ENCODE measurements at places on chromosomes 7 and 10. TPM values are rescaled to one million over a fixed set of nuclear protein-coding genes. Genes with fewer than 3 reads are reported as not detected.
A peak's percentile ranks its signal among the peaks of the same experiment; 100 is the strongest.

SMO gene
- 6.2 TPM for total RNA-seq

- DNase-seq = no peak
These were observed 90.6 kb downstream of the MTPN start for GRCh38 chr7:135886345-135887132.

FAM25G gene
- total RNA-seq = not detected

DNA sequence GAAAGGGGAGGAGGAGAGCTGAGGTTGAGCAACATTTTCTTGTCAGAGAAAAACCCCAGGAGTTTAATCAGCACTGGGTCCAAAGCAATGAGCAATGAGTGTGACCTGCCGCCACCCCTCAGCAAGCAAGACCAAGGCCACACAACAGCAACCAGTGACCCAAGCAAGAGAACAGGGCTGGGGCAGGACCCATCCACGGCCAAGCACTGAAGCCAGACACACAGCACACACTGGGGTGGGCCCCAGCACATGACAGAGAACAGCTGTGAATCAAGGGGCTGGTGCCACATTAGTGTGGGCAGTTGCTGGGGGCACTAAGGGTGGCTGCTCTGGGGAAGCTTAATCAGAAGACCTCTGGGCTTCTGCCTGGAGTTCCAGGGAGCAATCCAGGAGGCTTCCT is 16.2 kb downstream of the TMEM72 start:
- no peak for DNase-seq

TMEM196 gene
- not detected for total RNA-seq

GRCh38 chr10:68586606-68587305 is 26.6 kb downstream of the TET1 start:
- no peak for DNase-seq

ZNHIT1 gene
- total RNA-seq = 80.2 TPM

NPC1L1 gene
- total RNA-seq = 0.33 TPM

DNA sequence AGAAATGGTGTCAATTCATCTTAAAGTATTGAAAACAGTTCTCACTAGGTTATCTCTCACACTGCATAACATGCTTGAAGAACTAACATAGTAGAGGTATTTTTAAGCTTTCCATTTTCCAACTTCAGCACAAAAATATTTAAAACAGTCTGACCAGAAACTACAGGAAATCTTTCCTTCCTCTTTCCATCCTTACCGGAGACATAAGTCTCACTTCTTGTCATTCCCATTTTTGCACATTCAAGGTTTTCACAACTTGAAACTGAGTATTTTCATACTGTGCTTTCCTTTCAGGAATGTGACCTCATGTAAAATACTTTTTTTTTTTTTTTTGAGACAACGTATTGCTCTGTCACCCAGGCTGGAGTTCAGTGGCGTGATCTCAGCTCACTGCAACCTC is 45.2 kb downstream of the ARHGAP12 start:
- no peak for DNase-seq

GPR146 gene
- total RNA-seq = 24.1 TPM

DNA sequence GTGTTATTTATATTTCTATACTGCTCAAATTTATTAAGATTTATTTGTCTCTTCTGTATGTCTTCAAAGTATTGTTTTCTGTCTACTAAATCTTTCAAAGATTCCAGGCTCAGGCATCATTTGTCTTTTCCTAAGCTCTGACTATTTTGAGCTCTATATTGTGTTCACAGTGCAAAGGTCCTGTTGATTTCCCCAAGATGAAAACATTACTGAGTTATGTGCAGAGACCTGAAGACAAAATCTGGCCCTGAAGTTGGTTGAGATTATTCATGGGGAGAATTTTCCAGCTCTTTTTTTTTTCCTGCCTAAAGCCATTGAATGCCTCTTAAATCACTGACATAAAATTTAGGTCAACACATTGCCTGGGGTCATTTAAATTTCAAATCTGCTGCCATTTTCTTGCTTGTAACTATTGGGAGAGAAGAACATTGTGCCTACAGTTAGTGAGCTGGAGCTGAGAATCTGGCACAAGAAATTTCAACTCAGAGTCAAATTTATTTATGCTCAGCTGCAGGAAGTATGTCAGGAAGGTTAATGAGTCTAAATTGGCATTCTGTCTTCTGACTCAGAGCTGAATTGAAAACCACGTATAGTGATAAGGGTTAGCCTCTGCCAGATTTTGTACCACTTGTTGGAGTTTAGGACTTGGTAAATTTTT is 31.6 kb downstream of the CSTF2T start:
- DNase-seq = no peak

GRCh38 chr7:151310578-151310977 is 31.0 kb upstream of the NUB1 start:
- no peak for DNase-seq

- DNase-seq = no peak
These were observed 9.2 kb downstream of the CTBP2 start for GRCh38 chr10:125151170-125151552.

DNA sequence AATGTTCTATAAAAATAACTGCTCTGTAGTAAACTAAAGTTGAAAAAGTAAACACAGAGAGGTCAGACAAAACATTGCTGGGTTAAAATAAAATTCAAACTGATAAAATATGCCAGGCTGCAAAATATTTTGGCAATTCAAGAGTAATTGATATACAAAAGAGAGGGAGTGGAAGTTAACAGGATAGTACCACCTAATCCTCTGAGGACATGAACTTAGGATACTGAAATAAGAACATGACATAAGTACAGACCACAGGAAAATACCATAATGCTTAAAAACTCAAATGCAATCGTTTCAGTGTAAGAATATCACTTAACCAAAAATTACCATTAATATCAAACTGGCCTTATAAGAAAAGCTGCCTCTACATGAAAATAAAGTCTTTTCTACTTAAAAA is 37.6 kb upstream of the GPR22 start:
- DNase-seq = no peak

- no peak for DNase-seq
These were observed 13.9 kb downstream of the TUBAL3 start for GRCh38 chr10:5390607-5391205.

SLC13A1 gene
- not detected for total RNA-seq

DNA sequence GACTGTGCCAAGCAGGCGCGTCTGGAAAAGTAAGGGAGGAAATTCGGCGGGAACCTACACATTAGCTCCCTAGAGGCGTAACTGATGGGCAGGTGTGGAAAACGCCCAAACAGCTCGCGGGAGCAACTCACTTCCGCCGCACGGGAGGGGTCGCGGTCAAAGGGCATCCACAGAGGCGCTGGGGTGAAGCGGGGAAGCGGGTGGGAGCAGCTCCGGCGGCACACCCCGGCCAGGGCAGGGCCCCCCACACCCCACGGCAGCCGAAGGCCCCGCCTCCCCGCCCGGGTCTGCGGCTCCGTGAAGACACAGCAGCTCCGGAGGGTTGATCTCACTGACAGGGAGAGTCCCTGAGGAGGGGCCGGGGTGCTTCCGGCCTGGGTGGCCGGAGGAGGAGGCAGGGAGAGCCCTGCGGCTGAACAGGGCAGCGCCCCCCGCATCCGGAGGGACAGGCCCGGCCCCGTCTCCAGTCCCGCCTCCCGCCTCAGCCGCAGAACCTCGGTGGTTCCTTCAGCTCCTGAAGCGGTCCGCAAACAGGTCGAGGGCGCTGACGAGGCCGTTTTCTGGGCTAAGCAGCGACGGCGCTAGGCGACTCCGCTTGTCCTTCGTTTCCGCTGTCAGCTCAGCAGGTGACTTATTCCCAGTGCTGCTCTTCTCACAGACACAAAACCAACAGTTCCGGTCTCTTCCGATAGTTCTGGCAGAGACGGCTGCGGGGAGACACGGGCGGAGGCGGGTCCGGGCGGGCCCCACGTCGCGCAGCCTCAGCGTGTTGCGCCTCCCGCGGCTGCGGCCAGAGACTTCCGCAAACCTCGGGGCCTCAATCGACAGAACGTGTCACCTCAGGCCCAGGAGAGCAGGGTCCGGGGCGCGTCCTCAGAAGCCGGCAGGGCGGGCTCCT is 276.1 kb downstream of the DNAJB6 start:
- DNase-seq = no peak

- no peak for DNase-seq
These were observed 20.5 kb downstream of the CHCHD3 start for GRCh38 chr7:133061357-133061756.

DNA sequence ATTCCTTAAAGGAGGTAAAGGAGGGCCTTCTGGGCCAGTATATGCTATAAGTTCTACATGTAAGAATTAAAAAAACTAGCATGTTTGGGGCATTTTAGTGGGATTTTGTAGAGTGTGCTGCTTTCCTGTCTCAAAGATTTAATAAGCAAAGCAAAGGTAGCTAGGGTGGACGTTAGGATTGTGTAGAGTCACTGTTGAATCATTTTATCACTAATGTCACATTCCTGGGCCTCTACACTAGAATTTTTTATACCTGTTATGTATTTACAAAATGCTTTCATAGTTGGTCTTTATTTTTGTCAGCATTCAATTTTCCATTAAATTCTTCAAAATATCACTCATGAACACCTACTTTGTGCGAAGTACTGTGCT is 139.4 kb upstream of the PHYHIPL start:
- no peak for DNase-seq

CDHR3 gene
- total RNA-seq = 6.4 TPM

AKR1C8 gene
- 0.33 TPM for total RNA-seq

- DNase-seq = no peak
These were observed 58.6 kb upstream of the EBF3 start for GRCh38 chr10:130022511-130023299.

- no peak for DNase-seq
These were observed 47.9 kb upstream of the SKAP2 start for GRCh38 chr7:26912338-26912737.

GRCh38 chr7:129094501-129094900 is 39.6 kb upstream of the TNPO3 start:
- DNase-seq = no peak

ZNF804B gene
- total RNA-seq = 0.33 TPM

DNA sequence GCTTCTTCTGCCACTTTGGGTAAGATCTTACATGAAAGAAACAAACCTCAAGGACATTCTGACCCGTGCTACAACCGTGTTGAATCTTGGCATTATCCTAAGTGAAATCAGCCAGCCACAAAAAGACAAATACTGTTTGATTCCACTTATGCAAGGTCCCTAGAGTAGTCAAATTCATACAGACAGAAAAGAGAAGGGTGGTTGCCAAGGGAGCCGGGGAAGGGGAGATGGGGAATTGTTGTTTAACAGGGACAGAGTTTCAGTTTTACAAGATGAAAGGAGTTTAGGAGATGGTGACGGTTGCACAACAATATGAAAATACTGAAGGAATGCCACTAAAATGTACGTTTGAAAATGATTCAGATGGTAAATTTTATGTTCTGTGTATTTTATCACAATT is 12.2 kb upstream of the CLEC2L start:
- no peak for DNase-seq

OR6V1 gene
- not detected for total RNA-seq

GNAT3 gene
- total RNA-seq = not detected

PAX4 gene
- total RNA-seq = not detected

DNA sequence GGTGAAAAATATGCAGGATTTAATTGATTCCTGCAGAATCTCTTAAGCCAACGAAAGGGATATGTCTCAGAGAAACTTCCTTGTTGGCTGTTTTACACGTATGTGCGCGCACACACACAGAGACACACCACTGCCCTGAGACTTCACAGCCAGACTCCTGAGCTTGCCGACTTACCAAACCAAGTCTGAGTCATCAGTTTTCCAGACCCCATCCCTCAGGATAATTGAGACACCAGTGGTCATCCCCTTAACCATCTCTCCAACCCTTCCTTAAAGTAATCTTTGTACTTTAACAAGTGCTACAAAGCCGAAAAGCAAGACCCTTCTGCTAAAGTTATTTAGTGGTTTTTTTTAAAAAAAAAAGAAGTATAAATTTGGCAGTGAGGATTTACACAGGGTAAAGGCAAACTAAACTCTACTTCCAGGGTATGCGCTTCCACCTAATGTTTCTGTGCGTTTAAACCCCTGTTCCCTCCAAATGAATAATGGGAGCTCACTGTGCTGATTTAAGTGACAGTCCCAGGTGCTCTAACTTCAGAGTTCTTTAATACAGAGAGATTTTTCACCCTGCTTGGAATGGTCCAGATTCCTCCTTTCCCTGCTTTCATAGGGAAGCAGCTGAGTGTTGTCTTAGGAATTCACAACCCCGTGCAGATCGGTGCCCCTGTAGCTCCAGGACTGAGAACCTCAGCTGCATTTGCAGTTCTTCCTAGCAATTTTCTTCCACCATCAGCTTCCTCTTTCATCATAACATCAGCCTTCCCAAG is 198.5 kb downstream of the INHBA start:
- DNase-seq = no peak

DNA sequence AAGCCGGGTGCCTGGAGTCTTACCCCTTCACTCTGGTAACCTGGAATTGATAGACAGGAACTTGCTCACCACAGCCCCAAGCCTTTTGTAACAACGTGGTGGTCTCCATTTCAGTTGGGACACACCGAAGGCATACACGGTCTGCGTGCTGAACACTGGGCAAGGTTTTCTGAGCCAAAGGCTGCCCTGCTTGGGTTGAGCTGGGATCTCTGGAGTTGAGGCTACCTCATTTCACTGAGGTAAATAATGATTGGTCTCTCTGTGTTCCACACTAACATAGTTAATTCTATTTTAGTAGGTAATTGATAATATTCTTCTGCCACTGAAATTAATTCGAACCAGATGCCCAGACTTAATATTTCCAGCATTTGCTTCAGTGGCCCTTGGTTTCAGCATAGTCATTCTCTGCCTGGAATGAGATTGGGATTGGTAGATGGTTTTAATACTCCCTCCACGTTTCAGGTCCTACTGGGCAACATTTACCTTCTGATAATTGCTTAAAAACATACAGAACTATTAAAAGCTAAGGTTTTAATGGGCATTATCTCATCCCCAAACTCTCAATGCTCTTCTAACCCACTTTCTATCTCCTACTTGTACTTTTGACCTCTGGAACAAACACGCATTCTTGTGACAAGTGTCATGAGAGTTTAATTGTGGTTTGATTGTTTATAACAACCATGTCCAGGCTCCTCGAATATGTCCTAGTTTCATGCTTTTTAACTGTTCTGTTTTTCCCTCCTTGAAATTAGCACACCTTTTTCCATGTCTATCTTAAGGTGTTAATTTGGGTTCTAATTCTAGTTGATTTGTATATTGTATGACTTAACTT is 202.3 kb upstream of the KLF6 start:
- DNase-seq = no peak

GRCh38 chr7:80942261-80943041 is 23.6 kb upstream of the SEMA3C start:
- peak; percentile 53 for DNase-seq

XRCC2 gene
- 2.2 TPM for total RNA-seq

- no peak for DNase-seq
These were observed 21.9 kb upstream of the NEUROD6 start for GRCh38 chr7:31362401-31362800.

GRCh38 chr7:1938788-1939433 is 268.8 kb downstream of the ELFN1 start:
- no peak for DNase-seq

- DNase-seq = peak; percentile 25
These were observed 557 bp downstream of the TMEM120A start for GRCh38 chr7:75993689-75994387.

MMD2 gene
- total RNA-seq = not detected
